Cortex of kidney (tissue), 1 donor: ENCODE measurements at places on chromosomes 5 and 9.
A peak's percentile ranks its signal among the peaks of the same experiment; 100 is the strongest.

GRCh38 chr5:52787600-52788504, at the start of the genes ITGA1 and PELO:
Gene ITGA1 (plus strand): TSS chr5:52787916. CDS start chr5:52788354, 438 bp downstream.
Gene PELO (plus strand): TSS chr5:52787916. CDS start chr5:52800395, 12,479 bp downstream.
- peak; percentile 37 for DNase-seq

GRCh38 chr5:173248481-173248880, 13.5 kb upstream of the NKX2-5 start:
- no peak for DNase-seq

DNA sequence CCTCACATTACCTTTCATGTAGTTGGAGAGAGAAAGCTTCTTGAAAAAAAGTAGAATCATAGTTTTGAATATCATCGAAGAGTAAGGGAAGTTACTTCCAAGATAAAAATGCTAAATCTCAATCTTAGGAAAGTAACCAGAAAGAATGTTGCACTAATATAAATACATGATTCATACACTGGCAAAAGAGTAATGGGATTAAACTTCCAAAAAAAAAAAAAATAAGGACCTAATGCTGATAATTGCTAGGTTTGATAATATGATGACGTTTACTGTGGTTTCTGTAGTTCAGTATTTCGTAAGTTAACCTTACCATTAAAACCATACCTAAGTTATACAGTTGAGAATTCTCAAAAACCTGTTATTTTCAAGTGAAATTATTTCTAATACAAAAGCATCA, 573.8 kb upstream of the CDH9 start:
- DNase-seq: no peak

GRCh38 chr5:56827049-56827448, 11.7 kb downstream of the MAP3K1 start:
- no peak for DNase-seq

DNA sequence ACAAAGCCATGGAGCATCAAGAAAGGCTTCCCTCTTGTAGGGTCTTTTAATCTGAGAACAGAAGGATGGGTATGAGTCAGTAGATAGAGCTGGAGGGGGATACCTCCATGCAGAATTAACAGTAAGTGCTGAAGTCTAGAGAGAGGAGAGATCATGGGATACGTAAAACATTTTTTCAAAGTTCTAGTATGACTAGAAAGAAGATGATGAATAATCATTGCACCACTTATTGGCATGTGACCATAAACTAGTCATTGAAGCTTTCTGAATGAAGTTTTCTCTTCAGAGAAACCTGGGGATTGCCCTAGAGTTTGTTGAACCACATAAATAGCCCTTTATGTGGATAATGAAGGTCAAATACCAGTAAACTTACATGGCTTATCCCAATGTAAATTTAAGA, 48.6 kb upstream of the PTPRD start:
- no peak for DNase-seq

GRCh38 chr9:69199769-69200470, 25.8 kb downstream of the TJP2 start:
- no peak for DNase-seq

DNA sequence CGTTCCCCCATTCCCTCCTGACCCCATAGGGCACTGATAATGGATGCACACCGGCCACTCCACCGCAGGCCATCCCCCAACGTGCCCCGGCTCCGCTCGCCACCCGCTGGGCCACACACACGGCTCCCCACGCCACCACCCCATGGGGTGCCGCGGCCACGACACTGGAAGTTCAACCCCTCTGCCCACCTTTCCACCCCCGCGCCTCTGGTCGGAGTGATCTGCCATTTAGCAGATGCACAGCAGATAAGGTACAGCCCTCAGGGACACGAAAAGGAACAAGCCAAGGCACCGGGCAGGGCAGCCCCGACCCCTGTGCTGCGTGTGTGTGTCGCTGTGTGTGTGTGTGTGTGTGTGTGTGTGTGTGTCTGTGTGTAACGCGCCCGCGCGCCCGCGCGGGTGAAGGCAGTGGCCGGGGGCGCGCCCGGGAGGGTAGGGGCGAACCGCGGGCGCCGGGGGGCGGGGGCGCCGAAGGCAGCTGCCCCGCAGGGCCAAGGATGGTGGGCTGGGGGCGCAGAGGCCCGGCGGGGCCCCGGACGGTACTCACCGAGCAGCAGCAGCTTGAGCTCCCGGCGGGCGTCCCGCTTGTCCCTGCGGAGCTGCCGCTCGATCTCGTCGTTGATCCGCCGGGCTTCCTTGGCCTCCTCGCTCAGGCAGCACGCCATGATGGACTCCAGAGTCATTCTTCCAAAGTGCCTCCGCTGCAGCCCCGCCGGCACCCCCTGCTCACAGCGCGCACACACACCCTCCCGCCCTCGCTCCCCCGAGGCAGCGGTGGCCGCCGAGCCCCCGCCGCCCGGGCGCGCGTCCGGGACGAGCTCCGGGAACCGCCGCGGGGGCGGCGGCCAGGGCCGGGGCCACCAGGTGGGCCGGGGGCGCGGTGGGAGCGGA, 813 bp downstream of the GNAQ start:
- DNase-seq: no peak

DNA sequence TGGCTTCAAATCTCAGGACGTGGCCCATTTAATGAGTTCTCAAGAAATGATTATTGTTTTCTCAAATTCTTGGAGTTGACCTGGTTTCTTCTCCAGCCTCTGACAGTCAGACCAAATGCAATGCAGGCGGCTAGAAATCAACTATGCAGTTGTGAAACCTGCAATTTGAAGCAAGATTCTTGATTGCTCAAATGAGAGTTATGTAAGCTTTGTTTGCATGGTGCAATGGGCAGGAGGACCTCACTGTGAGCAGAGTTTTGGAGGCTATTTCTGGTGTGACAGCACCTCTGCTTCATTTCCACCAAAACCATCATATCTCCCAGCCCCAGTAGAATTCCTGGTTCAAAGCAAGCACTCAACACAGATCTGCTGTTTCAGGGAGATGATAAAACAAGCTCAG, 500.0 kb upstream of the KLF4 start:
- no peak for DNase-seq

GRCh38 chr5:33981408-33982162, 2.9 kb downstream of the SLC45A2 start:
- DNase-seq: no peak
